NCI-H2171 treated with DMSO at 0.1 percent for 48 hours (cell line): ENCODE measurements at places on chromosomes 4 and X.

- peak; percentile 7 for DNase-seq
Measured at GRCh38 chr4:4574792-4575191, 32.9 kb upstream of the STX18 start.

GRCh38 chr4:16001484-16001858, 38.5 kb upstream of the FGFBP2 start:
- peak; percentile 36 for DNase-seq

GRCh38 chr4:15658136-15658770, 3.1 kb upstream of the FBXL5 start:
- no peak for DNase-seq

DNA sequence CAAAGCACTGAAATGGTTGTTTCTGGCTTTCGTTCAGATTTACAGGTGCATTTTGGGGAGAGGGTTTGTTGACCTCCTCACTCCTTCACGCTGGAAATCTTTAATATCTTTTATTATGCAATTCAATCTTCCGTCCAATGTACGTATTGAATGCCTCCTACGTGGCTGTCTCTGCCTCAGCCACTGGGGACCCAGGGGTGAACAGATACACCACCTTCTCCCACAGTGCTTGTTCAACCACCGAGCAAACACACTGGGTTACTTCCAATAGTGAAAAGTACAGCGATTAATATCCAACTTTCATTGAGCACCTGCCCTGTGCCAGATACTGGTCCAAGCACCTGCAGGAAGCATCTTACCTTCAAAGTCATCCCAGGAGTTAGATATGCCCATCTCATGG, 52.1 kb downstream of the NYX start:
- no peak for DNase-seq

- no peak for DNase-seq
Measured at GRCh38 chr4:26028793-26029567, 115.0 kb downstream of the SMIM20 start.

DNA sequence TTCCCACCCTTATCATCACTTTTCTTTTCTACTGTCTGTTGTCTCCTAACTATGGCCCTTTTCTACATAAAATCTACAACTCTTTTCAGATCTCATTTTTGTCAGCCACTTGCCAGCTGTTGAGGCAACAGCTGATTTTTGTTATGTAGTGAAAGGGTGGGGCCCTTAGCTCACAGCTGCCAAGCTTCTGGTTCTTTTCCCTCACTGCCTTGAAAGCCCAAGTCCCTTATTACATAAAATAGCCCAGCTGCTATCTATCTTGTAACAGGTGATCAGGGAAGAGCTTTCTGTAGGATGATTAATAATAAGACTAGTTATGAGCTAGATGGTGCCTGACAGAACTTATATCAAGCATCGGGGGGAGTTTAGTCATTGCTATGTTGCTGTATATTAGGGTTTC, 45.9 kb downstream of the ADGRL3 start:
- DNase-seq, result peak; percentile 67

- DNase-seq, result no peak
Measured at GRCh38 chr4:81652069-81652478, 180.4 kb upstream of the RASGEF1B start.

DNA sequence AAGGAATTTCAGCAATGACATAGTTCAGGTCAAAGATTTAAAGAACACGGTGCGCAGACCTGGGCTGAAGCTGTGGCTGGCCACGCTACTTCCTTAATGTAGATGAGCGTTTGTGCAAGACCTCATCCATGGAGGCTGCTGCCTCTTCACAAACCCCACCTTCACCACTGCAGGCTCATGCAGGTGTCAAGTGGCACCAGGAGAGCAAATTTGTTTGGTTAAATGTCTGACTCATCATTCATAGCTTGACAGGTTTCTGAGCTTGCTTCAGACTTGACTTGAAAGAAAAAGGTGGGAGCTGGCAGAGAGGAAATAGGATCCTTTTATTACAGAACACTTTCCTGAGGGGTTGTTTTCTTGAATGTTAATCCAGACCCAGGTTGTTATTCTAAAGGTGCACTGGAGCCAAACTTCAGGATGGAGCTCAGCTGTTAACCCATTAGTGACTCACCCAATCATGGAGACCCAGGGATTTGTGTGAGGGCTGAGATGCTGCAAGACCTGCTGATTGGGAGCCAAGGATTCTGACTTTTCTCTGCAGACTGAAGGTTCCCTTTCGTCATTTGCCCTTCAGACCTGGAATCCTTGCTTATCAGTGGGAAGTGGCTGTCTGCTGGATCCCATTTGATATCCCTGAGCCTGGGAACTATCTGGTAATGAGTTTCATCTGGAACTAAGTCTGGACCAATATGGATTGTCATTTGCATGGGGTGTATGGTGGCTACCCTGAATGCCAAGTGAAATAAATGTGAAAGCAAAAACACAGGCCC, 315.3 kb downstream of the PTTG2 start:
- peak; percentile 55 for DNase-seq

DNA sequence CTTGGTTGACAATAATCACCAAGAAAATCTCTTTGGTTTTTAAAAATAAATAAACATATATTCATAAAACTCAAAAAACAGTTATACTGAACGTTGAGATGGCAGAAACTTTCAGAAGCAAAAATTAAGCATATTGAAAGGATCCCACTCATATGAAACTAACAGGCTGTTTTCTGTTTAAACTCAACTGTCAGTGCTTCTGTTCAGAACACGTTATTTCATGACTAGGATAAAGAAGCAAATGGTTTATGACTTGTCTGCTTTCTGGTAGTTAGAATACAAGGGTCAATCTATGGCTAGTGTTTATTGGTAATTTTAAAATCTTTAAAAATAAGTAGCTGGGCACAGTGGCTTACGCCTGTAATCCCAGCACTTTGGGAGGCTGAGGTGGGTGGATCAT, 4.1 kb downstream of the GPR82 start:
- no peak for DNase-seq

GRCh38 chr4:23737571-23737970, 152.3 kb downstream of the PPARGC1A start:
- no peak for DNase-seq

DNA sequence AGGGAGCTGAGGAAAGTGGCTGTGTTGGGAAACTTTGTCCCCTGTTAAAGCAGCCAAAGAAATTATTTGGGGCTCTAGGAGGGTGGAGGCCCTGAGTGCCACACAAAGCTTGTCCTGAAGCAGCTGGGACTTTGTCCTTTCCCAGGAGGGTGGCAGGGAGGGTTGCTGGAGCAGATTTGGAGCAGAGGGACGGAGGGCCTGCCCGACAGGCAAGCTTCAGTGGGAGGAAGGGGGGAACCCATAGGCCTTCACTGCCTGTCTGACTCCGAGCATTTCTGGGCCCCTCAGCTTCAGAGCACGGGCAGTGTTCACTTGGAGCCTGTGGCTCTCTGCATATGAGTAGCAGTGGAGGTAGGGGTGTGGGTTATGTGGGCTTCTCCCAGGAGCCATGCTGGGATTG, 7.2 kb upstream of the CNGA2 start:
- no peak for DNase-seq

DNA sequence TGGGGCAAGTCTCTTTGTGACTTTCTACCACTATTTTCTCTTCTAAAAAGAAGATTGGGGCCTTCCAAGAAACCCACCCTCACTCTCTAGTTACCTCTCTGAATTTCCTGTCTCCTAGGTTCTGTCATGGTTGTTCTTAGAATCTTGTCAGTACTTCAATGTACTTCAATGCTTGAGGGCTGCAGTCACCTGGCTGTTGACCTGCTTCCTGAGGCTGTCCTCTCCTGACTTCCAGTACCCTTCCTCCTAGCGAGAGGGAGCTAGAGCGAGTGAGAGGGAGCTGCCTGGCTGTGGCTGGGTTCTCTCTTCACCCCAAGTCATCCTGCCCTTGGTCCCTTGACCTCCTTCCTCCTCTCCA, 17.7 kb downstream of the CD99L2 start:
- no peak for DNase-seq

- DNase-seq, result peak; percentile 19
Measured at GRCh38 chr4:93788712-93789111, 39.8 kb upstream of the ATOH1 start.

DNA sequence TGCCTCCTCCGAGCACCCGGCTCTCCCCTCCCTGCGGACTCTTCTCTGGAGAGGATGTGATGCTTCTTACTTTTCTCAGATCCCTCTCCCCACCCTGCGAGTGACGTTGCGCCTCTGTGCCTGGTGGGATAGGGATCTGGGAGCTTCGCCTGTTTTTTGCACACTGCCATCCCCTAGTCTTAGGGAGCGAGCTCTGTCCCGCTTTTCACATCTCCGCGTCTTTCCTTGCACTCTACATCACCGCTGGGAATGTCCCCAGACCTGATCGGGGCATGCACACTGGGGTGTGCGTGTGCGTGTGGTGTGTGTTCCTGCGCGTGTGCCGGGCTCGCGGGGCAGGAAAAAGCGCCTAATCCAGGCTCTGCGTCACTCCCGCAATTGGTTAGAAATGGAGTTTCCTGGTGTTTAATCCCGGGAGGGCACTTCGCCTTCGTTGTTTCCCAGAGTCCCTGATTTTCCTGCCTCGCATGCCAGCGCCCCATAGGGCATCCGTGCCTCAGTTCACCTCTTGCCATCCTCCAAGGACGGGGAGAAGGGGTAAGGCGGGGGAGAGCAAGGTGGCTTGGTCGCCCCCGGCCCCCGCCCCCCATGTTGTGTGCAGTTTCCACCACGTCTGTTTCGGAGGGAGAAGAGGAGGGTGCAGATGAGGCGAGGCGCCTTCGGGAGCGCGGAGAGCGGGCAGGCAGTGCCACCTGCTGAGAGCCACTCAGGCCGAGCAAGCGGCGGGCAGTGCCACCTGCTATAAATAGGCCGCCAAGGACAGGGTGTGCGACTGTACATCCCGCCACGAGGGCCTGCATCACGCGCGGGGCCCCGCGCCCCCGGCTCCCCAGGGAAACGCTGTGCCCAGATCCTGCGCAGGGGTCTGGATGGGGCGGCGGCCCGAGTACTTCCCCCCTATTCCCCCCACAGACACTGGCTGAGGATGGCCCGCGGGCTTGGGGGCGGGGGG, 759 bp upstream of the TBC1D1 start:
- DNase-seq, result peak; percentile 13

GRCh38 chr4:116736756-116737155, 348.6 kb downstream of the TRAM1L1 start:
- DNase-seq, result no peak

DNA sequence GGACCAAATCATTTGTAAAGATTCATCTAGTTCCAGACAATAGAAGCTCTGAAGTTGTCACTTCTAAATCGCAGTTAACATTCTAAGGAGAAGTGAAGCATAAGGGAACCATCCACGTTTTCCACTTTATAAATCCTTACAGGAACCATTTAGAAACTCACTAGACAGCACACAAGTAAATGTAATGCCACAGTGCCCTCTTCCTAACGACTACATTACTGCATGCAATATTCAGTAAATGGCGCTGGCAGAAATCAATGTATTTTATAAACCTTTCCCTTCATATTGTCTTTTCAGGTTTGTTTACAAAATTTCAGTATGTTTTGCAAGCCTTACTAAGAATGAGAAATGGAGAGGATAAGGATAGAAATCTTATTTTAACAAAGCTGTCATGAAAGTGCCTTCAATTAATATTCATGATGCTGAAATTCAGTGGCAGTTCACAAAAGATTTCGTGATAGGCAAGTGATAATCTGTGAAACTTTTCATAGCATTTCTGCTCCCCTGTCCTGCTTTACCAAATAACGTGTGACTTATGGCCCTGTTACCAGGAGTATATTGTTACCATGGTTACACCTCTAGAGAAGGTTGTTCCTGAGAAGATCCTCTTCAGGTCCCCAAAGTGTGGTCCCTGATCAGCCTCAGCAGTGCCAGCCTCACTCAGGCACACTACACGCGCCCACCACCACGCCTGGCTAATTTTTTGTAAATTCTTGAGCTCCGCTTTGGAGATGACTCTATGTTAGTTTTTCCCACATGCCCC, 54.2 kb downstream of the TMA16 start:
- peak; percentile 28 for DNase-seq
